ENCODE measurements at places on chromosomes 12 and 14.

DNA sequence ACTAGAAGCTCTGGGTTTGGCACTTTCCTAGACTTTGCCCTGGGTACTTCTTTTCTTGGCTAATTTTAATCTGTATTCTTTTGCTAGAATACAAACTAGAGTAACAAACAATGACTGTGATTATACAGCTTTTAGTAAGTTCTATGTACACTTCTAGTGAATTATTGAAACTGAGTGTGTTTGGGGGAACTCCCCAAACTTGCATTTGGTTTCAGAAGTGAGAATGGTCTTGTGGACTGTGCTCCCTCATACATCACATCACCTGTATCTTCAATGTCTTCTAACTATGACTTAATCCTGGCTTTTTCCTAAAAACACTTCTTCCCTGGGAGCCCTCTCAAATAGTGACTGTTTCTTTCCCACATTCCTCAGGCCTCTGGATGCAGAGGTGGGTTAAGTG, 23.6 kb upstream of the SSTR1 start:
- no peak for DNase-seq

DNA sequence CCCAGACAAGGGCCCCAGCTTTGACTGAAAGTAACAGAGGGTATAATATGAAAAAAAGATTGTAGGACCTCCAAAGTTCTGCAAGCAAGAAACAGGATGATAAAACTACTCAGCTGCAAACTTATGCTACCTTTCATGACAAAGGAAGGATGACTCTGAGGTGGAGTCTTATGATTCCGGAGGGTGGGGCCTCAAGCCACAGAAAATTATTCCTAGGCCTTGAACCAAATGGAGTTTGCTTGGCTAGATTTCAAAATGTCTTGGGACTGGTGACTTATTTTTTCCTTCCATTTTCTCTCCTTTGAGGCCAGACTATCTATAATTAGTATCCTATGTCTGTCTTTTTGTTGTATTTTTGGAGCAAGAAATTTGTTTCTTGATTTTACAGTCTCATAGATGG, 336.4 kb downstream of the LRIG3 start:
- DNase-seq: no peak

DNA sequence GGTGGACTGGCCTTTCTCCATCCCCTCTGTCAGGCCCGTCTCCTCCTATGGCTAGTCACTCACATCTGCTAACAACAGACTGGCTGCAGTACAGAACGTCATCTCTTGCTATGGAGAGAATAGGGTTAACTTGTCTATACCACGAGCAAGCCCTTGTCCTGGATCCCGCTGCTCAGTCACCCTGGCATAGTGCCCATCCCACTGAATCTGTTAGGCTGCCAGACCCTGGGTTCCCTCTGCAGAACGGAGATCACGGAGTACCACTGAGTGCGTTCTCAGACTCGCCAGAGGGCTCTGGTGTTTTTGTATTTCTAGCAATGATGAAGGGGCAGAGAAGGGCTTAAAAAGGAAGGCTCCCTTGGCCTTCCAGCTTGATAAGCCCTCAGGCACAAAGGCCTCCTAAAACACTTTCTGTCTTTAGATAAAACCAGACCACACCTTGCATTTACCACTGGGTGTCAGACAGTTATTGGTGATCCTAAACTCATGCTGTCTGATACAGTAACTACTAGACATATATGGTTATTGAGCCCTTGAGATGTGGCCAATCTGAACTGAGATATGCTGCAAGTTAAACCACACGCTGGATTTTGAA, 6.3 kb upstream of the NRIP2 start:
- DNase-seq: no peak

DNA sequence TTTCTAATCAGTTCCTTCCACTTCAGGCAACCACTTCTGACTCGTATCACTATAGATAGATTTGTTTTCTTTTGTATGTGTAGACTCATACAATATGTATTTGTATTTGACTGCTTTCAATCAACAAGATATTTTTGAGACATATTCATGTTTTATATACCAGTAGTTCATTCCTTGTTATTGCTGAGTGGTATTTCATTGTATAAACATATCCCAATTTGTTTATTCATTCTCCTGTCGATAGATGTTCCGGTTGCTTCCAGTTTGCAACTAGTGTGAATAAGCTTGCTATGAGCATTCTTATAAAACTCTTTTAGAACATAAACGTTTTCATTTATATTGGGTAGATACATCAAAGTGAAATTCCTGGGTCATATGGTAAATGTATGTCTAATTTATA, 119.2 kb downstream of the FIGNL2 start:
- no peak for DNase-seq

GRCh38 chr14:101446387-101446969, 114.8 kb upstream of the DIO3 start:
- no peak for DNase-seq

DNA sequence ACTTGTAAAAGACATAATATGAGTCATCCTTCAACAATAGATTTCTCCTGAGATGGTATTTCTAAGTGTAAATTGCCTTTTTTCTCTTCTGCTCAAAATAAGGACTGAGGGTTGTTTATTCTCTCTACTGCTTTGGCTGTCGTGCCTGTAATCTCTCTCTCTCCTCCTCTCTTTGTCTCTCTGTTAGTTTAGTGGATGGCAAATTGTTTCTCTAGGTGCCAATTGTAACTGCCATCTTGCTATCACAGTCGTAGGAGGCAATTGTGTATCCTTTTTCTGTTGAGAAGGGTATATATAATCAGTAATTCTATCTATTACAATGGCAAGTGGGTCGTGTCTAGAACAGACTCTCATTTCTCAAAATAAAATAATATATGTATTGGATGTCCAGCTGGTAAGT, 545.0 kb upstream of the FBXO33 start:
- DNase-seq: peak; percentile 58

DNA sequence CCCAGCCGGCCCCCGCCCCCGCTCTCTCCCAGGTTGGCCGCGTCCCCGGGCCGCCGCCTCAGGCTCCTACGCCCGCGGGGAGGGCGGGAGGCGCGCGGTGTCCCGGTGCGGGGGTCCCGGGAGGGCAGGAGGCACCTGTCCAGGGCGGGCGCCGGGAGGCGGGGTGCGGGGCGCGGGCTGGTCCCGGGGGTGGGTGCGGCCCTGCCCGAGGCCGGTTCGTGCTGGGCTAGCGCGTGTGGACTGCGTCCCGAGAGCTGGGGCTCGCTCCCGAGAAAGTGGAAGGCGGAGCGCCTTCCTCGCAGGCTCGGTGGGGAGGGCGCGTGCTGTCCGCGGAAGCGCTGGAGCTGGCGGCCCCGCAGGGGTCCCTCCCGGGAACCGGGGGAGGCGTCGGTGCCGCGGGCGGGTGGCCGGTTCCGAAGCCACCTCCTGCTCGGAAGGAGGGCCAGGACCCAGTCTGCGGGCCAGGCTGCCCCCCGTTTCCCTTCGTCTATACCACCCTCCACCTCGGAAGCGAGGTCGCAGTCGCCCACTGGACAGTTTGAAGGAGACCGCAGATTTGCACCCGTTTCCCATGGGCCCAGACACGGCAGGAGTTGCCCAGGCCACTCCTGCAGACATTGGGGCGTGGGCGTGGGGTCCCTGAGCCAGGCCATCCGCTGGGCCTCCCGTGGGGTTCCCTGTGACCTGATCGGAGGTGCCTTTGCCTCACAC, 636 bp downstream of the ZFYVE21 start:
- DNase-seq: no peak

DNA sequence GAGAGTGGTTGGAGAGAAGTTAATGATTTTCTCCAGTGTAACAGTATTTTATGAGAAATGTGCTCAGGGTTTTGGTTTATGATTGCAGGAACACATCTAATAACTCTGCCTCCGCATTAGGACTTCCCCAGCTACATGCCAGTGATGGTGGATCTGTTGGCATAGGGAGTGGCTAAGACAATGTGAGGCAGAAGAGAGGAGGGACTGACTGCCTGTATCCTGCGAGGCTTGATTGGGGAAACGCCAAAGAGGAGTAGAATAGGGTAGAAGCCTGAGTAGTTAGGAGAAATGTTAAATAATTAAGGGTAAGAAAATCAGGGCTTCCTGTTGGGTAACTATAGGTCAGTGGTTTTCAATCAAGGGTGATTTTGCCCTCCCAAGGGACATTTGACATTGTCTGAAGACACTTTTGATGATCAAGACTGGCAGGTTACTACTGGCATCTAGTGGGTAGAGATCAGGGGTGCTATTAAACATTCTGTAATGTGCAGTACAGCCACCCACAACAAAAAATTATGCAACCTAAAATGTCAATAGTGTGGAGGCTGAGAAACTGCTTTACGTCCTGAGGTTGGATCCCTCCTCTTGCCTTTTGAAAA, 12.8 kb downstream of the TDG start:
- DNase-seq: no peak

- DNase-seq: no peak
These were observed 1.2 kb upstream of the CLEC2B start for GRCh38 chr12:9870286-9870866.

DNA sequence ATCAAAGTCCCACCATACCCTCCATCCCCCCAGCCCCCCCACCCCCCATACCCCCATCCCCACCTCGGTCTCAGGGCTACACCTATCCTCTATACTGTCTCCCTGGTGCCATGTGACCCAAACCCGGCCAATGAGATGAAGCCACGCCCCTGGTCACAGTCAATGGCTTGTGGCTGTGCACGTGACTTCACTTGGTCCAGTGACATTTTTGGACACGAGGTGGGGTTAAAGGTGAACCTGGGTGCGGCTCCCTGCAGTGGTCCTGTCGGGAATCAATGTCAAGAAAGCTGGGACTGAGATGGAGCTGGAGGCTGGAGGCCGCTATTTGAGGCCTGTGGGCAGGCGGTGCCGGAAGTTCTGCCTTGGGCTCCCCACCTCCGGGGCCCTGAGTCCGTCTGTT, 100.7 kb upstream of the MAP1LC3B2 start:
- DNase-seq: no peak

- DNase-seq: no peak
These were observed 43.7 kb downstream of the DUSP16 start for GRCh38 chr12:12518919-12519318.

DNA sequence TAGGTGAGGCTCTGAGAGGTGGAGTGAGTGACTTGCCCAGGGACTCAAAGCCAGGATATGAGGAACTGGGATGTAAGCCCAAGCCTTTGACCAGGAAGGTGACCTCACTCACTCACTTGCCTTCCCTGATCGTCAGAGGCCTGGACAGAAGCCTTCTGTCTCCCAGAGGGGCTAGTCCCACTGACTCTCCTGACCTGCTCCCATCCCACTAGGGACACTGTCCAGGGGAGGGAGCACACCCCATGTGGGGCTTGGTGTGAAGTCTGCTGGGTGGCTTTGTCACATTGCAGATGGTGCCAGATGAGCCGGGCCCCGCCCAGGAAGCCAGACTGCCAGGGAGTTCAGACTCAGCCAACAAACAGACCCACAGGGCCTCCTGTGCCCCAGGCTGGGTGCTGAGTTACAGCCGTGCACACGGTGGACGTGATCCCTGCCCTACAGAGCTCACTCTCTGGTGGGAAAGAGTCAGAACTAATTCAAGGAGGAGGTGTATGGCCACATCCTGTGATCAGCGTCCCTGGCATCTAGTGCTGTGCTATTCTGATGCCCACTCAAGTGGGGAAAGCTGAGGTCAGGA, 28.3 kb downstream of the MMAB start:
- DNase-seq: no peak

- no peak for DNase-seq
These were observed 25.6 kb upstream of the PCNX1 start for GRCh38 chr14:70881549-70882177.

- DNase-seq: no peak
These were observed 401.0 kb downstream of the BTG1 start for GRCh38 chr12:91744597-91744996.

GRCh38 chr12:112992541-112993398, 14.5 kb downstream of the OAS2 start:
- peak; percentile 49 for DNase-seq

GRCh38 chr12:119666226-119666795, 1.6 kb upstream of the PRKAB1 start:
- DNase-seq: no peak

DNA sequence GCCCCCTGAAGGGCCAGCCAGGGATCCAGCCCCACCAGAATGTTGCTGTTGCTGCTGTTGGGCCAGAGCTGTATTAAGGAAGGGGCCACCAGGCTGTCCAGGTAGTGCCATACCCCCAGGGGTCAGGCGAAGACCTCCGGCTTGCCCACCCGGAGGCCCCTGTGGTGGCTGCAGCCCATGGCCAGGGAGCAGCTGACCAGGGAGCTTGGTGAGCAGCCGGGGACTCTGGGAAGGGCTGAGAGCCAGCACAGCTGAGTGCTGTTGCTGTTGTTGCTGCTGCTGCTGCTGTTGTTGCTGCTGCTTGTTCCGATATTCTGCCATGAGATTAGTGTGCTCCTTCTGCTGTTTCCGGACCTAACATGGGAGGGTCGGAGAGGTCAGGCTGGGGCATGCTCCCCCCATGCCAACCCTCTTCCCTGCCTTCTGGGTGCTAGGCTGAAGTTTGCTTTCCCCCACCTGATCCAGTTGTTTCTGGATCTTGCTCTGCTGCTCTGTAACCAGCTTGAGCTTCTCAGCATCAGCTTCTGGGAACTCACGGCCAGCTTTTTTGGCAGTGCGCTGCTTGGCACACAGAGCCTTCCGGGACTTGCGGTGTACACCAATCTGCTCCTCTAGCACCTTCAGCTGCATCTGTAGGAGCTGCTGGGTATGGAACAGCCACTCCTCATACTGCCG, 15.2 kb upstream of the PRKAG1 start:
- no peak for DNase-seq

GRCh38 chr14:56963381-56963780, 153.1 kb upstream of the OTX2 start:
- no peak for DNase-seq

DNA sequence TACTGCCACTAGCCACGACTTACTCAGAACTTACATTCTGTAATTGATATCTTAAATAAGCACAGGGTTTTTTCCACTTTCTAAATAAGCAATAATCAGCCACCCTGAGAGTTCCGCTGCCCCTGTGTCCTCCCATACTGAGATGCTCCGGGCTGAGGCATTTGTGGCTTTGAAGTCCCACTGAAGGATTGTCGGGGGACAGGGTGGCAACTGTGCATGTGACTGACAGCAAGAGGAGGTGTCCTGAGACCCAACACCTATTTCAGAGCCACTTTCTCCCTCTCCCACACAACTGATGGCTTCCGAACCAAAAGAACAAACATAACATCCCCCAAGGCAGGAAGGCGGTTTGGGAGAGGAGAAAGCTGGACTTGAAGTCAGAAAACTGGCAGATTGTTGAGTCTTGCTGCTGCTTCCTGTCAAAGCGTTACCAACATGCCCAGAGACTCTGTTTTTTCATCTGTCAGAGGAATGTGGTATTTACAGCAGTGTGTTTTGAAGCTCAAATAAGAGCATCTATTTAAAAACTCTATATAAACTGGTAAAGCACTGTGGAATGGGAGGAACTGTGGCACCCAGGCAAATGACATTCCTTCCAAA, 157.9 kb upstream of the FKBP4 start:
- no peak for DNase-seq

DNA sequence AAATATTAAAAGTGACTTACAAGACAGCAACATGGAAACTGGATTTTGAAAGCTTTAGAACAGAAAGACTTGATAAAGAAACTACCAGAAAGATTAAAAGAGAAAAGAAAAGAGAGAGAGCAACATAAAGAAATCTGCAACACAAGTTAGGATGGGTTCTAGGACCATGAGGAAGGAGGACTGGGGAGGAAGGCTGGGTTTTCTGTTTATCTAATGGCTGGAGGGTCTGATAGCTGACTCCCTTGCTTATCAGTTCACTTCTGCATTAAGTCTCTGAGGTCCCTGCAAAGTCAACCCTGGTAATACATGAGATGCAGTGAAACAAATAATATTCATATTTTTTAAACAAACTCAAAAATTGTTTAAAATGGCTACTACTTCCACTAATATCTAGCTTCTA, 90.1 kb downstream of the RPAP3 start:
- DNase-seq: no peak
